ENCODE measurements at places on chromosomes 7 and 10.

GRCh38 chr10:107434201-107434600 is 269.7 kb upstream of the SORCS1 start:
- no peak for DNase-seq

DNA sequence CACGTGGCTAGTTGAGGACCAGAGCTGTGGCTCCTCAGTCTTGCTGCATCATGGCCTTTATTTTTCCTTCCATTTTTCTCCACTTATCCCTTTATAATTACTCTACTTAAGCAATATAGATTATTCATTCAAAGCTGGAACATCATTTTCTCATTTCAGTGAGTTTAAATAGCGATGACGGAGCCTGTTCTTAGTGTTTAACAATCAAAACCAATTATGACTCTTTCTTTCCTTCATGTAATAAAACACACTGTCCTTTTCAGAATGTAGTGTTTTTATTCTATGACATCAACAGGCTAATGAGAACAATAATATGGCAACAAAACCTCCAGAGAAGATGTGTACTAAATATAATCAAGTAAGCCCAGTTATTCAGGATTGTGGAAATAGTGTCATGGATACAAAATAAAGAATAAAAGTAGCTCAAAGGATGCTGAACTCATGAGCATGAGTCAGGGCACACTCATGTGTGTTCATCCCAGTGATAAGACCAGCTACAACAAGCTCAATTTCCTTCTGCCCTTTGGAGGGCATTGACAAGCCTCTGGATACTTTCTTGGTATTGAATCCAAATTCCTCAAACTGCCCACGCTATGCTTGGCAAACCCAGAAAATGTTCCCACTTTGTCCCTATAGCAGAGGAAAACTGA is 188.4 kb downstream of the CYP26A1 start:
- no peak for DNase-seq

GRCh38 chr10:118754229-118754555 is 578 bp downstream of the CACUL1 start:
- DNase-seq, result peak; percentile 51

GRCh38 chr7:25256333-25256819 is 28.1 kb upstream of the NPVF start:
- no peak for DNase-seq

- DNase-seq, result no peak
Measured at GRCh38 chr7:33789871-33790630, 115.3 kb upstream of the BMPER start.

GRCh38 chr10:11134411-11134810 is 116.7 kb downstream of the CELF2 start:
- DNase-seq, result no peak

- DNase-seq, result no peak
Measured at GRCh38 chr7:494906-495305, 24.7 kb downstream of the PDGFA start.

- no peak for DNase-seq
Measured at GRCh38 chr7:30902466-30902865, 9.2 kb upstream of the AQP1 start.

- no peak for DNase-seq
Measured at GRCh38 chr7:121595758-121596696, 199.9 kb upstream of the FAM3C start.

DNA sequence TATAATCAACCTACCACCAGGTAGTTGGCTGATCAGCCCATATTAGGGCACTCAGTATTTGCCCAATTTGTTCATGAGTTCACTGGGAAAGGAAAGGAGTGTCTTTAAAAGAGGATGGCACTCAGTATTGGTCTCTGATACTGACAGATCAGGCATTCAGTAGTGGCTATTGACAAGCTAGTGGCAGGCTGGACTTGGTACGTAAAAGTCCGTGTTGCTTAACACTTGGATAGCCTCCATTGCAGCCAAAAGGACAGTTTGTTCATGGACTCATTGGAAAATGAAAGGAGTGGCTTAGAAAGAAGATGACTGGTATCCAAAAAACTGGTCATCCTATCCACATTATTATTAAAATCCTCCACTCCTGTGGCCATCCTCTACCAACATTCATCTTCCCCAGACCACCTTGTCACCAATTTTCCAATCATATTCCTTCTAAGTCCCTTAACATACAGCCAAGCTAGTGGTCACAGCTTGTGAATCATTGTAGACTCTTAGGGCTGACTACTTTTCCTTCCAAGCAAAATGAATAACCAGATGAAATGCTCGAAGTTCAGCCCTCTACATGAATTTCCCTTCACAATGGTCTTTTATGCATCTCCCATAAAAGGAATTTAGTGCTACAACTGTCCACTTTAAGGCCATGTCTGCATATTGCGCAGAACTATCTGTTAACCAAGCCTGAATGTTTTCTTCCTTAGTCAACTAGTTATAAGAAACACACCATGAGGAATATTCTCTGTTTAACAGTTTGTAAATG is 78.6 kb upstream of the MAGI2 start:
- DNase-seq, result no peak

- no peak for DNase-seq
Measured at GRCh38 chr10:32263300-32263699, 83.7 kb downstream of the EPC1 start.

- no peak for DNase-seq
Measured at GRCh38 chr7:158602905-158603772, 15.5 kb upstream of the PTPRN2 start.

DNA sequence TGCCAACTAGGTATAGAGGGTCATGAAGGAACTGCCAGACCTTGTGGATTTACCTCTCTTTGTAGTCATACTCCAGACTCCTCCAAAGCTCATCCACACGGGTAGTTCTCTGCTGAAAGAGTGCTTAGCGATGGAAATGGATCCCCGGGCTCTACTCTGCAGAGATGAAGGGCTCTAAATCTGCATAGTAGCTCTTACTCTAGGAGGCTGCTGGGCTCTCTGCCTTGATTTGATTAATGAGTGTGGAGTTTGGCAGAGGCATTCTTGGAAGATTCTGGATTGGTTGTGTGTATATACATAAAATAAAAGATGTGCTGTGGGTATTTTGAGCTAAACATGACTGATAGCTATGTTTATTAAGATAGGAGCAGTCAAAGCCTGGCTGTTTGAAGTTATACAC is 21.3 kb upstream of the CPXM2 start:
- DNase-seq, result no peak

- DNase-seq, result no peak
Measured at GRCh38 chr10:49296836-49297235, 2.1 kb upstream of the C10orf71 start.

GRCh38 chr7:87231711-87232110 is 12.2 kb upstream of the TMEM243 start:
- no peak for DNase-seq

DNA sequence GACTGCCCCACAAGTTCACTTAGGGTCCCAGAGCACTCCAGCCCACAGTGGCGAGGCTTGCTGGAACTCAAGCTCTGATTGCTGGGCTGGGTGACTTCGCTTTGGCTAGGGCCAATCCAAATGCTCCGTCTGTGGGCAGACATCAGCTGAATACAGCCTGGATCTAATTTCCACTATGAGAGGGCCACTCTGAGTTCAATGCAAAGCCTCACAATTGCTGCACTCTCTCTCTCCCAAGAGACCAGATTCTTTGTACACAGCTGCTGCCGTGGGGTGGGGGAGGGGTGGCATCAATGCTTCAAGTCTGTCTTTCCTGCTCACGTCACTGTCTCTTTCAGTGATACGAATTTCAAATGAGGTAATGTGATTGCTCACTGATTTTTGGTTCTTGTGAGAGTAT is 47.3 kb upstream of the BPGM start:
- no peak for DNase-seq

- no peak for DNase-seq
Measured at GRCh38 chr7:70913924-70914323, 218.0 kb upstream of the GALNT17 start.

- no peak for DNase-seq
Measured at GRCh38 chr7:97078023-97078969, 39.2 kb upstream of the SDHAF3 start.

DNA sequence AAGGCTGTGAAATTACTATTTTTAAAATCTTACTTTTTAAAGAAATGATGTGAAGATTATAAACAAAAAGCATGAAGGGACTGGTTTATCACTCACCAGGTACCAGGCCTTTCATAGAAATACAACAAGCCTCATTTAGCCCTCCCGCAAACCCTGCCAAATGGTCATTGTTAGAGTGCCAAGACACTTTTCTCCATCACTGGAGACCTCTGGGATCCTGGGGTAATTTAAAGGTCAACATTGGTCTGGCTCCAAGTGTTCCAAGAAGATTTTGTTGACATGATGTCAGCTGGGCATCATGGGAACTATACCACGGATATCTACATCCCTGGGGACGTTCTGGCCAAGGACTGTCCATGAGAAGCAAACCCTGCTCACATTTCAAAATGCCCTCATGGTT is 138.0 kb upstream of the FRMD4A start:
- DNase-seq, result no peak

GRCh38 chr7:149449897-149450296 is 11.0 kb downstream of the ZNF777 start:
- DNase-seq, result no peak

DNA sequence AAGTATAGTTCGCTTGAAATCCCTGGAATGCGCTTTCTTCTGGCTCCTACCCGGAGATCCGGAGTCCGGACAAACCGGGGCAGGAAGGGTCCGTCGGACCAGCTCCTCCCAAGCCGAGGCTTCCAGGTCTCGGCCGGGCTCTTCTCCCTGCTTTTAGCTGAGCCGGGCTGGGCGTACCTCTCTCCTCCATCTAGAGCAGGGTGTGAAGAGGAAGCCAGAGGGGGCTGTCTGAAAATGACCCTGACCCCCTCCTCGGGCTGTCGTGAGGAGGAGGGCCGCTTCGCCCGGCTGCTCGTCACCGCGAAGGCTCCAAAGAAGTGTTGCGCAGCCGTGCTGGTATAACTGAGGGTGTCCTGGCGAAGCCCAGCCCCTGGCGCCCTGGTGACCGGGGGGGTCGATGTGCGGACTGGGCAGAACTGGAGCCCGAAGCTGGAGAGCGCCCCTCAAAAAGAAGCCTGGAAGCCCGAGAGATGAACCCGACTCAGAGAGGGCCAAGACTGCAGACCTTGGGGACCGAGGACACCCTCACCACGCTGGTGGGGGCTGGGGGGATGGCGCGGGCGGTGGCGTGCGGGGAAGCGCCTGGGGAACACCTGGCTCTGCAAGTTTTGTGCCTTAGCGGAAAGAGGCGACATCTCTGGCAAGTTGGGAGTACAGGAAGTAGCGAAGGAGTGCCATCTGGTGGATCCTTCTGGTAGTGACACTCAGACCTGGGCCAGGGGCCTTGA is 5.7 kb downstream of the KAZALD1 start:
- DNase-seq, result peak; percentile 68

DNA sequence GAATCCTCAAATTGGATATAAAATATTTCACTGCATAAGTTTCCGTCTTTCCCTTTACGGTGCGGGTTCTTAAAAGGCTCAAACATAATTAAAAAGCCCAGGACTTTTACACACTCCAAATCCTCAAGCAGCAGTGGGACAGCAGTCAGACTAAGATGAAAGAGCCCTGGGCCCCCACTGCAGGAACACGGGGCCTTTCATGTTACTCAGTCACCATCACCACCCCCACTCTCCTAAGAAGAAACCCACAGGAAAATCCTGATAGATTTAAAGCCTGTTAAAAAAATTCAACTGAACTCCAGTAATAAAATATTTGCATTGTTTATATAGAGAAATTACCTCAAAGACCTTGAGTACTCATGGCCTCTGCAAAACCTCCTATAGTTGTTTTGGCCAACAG is 74.0 kb upstream of the TRIL start:
- DNase-seq, result no peak

- DNase-seq, result no peak
Measured at GRCh38 chr7:141744131-141744530, 6.0 kb downstream of the SSBP1 start.

All from HuH-7.5 (cell line).